Tibial artery (tissue), 4 donors: ENCODE measurements at places on chromosomes 6 and 20.

GRCh38 chr20:49684335-49684997 is 29.2 kb downstream of the B4GALT5 start:
- DNase-seq = no peak

- DNase-seq = no peak
These were observed 22.6 kb downstream of the VSTM2L start for GRCh38 chr20:37925265-37926165.

DNA sequence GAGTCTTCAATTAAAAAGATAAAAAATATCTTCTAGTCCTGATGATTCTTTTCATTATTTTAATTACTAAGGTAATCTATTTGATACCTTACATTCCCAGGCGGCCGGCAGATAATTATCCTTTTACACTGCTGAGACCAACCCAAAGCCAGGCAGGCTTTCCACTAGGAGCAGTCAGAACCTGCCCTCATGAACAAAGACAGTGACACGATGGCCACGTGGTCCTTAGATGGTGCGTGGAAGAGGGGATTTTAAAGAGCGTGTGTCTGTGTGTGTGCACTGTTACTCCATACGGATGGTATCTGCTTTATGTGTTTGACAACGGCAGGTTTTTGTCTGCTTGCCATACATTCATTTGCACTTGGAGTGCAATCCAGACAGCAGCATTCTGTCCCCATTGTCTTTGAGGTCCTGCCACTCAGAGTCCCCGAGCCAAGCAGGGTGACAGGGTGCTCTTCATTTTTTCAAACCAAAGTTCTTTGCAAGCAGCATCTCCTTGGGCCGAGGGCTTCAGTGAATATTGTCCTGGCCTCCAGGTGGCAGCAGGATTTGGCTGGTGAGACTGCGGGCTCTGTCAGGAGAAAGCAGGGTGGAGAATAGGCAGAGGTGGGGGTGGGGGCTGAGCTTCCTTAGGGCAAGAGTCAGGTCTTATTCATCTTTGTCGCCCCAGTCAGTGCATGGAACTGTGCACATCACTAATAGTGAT is 260.5 kb downstream of the NRN1 start:
- DNase-seq = no peak

GRCh38 chr6:10668126-10668917 is 26.1 kb downstream of the C6orf52 start:
- no peak for DNase-seq

- no peak for DNase-seq
These were observed 95.5 kb upstream of the SCP2D1 start for GRCh38 chr20:18718129-18718528.

- DNase-seq = no peak
These were observed 276.2 kb upstream of the CHD6 start for GRCh38 chr20:41894255-41894963.

- no peak for DNase-seq
These were observed 3.3 kb downstream of the FOXQ1 start for GRCh38 chr6:1315201-1315559.

DNA sequence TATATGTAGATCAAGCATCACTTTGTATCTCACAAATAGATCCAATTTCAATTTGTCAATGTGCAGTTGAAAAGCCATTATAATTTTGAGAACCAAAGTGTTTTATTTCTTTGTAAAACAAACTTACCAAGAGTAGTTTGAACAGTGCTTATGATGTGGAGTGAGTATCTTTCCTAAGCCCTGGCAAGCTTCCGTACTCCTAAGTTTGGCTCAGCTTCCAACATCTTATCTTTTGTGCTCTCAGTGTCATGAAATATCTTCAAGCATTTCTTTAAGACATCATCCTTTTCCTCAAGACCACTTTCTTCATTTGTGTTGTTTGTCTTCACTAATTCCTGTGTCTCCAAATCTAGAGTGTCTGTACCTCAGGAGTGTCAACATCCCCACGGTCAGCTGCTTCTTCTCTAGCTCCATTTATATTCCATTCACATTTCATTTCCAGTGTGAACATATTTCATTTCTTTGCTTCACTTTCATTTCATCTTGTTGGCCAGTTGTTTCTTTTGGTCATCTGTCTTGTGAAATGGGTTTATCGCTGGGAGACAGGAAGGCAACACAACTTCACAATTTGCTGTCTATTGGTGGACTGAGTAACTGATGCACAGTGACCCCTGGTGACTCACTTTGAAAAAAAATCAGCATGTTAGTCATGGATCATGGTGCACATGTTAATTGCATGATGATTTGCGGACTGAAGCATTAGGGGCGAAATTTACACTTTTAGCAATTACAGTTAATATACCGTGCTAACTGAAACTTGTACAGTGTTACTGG is 36.9 kb downstream of the SLC24A3 start:
- DNase-seq = no peak

GRCh38 chr6:158621694-158622544 is 22.6 kb downstream of the DYNLT1 start:
- peak; percentile 38 for DNase-seq

- DNase-seq = no peak
These were observed 161.0 kb downstream of the TRMT11 start for GRCh38 chr6:126147291-126147815.

GRCh38 chr6:36246506-36247268 is 23.2 kb upstream of the PNPLA1 start:
- DNase-seq = no peak

DNA sequence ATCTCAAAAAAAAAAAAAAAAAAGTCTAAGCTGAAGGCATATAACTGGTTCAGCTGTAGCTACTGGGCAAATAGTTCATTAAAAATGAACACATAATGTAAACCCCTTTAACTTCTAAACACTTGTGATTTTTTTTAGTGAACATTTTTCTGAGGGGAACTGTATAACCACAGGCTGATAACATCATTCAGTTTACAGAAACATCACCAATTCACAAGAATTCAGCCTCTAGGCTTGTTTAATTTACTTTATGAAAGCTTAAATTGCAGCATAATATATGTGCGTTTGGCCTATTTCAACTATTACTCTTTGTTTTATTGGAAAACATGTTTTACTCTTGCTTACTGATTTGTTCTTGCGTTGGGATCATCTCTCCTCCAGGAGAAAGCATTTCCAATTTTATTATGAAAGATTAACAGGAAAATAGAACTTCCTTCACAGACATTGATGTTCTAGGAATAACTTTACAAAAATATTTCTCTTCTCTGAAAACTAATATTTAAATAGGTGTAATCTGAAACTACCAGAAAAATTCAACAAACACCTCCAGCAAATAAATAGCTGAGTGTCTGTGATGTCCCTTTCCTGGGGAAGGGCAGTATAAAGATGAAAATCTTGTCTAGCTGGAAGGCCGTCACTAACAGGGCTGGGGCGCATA is 284.5 kb downstream of the UST start:
- no peak for DNase-seq

- no peak for DNase-seq
These were observed 34.3 kb upstream of the AGPAT4 start for GRCh38 chr6:161308075-161308655.

DNA sequence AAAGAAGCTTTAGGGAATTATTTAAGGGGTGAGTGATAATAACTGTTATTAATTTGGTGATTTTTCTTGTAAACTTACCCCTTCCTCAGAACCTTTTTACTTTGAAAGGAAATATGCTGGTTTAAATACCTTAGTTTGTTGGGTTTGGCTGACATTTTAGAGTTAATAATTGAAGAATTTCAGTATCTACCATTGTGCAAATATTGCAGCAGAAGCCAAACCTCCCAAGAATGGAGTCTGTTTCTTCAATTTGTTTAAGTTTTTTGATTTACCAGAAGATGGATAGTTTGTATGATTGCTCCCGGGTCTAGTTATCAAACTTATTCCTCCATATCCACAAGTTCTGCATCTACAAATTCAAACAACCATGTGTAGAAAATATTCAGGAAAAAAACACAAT is 77.1 kb downstream of the ATRN start:
- no peak for DNase-seq

DNA sequence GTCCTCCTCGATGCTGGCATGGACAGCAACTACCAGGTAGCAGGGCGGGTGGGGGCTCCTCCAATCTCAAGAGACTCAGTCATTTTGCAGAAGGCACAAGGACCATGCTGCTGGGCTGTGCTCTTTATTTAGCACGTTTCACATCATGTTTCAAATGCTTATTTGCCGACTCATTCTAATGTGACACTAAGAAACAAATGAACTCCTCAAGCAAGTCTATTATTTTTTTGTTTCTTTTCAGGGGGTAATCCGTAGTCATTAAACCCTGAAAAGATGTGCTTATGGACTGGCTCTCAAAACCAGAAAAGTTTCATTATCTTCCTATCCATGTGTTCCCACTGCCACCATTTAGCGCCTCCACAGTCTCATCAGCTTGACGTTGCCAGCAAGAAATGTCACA is 92.9 kb downstream of the ANKS1A start:
- no peak for DNase-seq

- DNase-seq = no peak
These were observed 116.2 kb downstream of the SLC24A3 start for GRCh38 chr20:19328676-19329075.

DNA sequence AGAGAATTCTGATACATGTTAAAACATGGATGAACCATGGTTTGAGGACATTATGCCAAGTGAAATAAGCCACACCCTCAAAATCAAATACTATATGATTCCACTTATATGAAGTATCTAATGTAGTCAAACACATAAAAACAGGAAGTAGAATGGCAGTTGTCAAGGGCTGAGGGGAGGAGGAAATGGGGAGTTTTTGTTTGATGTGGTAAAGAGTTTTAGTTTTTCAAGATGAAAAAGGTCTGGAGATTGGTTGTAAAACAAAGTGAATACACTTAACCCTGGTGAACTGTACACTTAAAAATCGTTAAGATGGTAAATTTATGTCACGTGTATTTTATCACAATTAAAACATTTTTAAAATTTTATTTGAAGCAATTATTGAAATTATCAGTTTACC is 127.4 kb upstream of the GRIK2 start:
- no peak for DNase-seq

DNA sequence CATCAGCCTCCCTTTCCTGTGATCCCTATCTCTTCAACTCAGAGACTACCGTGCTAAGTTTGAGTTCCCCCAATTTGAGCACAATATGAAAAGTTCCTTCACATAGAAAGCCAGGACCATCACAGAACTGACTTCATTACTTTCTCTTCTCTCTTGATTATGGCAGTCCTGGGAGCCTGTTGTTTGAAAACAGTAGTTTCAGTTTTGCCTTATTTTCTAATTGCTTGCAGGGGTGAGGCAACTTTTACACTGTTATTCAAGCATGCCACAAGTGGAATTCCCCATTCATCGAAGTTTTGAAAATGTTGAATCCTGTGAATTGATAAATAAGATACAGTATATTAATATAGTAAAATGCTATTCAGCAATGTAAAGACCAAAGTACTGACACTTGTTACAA is 569.7 kb upstream of the MARCKS start:
- DNase-seq = no peak

- DNase-seq = no peak
These were observed 33.9 kb upstream of the PIM1 start for GRCh38 chr6:37135835-37136694.

DNA sequence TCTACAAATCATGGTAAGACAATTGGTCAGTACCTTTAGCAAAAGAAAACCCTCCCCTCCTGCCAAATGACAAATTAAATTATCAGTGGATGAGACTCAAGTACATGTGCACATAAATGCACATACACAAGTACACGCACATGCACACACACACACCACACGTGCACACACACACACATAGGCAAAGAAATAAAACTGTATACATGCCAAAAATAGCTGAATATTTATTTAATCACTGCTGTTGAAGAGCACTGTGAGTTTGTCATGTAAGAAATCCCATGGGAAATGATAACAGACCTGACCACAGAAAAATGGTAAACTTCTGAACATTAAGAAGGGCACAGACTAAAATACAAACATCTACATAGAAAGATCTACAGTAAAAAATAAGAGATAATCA is 46.6 kb upstream of the TNFAIP3 start:
- DNase-seq = no peak

- DNase-seq = no peak
These were observed 46.7 kb downstream of the PFDN4 start for GRCh38 chr20:54254596-54254995.

- DNase-seq = no peak
These were observed 20.1 kb downstream of the ECT2L start for GRCh38 chr6:138815797-138816528.

DNA sequence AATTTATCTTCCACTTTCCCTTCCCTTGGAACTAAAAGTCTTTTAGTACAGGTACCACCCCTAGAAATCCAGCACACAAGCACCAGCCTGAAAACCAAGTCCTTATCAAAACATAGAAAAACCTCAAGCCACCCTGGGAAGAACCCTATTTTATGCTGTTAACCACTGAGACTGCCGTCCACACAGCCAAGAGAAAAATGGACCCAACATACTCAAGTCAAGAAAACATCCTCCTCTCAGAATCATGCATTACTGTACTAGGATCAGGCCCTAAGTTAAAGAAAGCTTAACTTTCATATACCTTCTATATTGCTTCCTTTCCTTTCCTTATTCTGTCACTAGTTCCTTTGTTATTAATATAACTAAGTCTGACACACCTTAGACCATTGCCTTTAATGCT is 16.9 kb upstream of the GOPC start:
- no peak for DNase-seq

DNA sequence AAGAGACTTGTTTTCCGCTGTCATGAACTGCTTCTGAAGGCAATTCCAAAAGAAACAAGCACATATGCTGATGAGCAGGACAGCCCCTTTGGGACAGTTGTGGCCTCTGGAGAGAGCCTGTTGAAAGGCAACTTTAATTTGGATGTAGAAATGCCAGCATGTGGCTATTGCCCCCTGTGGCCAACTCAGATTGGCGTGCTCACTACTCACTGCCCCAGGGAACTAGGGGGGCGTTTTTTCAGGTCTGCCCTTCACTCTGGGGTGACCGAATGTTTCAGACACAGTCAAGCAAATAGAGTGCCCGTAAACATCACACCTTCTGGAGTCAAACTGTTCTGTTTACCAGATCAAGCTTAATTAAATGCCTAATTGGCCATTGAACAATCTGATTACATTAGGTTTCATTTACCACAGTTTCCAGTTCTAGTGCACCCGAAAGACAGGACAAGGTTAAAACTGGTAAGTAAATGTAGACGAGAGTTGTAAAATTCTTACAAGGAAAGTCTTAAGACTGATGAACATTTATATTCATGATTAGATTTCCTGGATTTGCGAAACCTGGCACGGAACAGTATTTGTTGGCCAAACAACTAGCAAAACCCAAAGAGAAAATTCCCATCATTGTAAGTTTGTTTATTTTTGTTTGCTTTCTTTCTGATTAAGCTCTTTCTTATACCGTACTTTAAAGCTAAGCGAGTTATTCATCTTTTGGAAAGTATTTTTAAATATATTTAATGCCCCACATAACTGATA is 75.9 kb upstream of the SYNJ2 start:
- DNase-seq = no peak

DNA sequence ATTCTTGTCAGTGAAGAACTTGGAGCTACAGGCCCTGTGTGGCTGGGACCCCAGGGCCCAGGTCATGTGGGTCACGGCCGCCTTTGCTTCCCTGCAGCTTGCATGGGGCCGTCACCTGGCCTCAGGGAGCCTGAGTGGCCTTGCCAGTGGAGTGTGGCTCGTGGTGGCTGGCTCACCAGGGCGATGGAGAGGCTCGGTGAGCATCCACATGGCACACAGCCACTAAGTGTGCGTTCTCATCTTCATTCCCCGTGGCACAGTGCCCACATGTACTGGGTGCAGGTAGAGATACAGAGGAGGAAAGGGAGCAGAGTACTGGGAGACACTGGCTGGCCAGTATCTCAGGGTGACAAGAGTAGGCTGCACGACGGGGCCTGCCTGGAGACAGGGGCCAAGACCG is 21.5 kb downstream of the MANBAL start:
- no peak for DNase-seq

- DNase-seq = no peak
These were observed 40.8 kb upstream of the MDFI start for GRCh38 chr6:41597246-41598000.
